ENCODE measurements at places on chromosomes 11 and 22.

- DNase-seq, result no peak
Measured at GRCh38 chr11:12330485-12331231, 46.7 kb upstream of the PARVA start.

DNA sequence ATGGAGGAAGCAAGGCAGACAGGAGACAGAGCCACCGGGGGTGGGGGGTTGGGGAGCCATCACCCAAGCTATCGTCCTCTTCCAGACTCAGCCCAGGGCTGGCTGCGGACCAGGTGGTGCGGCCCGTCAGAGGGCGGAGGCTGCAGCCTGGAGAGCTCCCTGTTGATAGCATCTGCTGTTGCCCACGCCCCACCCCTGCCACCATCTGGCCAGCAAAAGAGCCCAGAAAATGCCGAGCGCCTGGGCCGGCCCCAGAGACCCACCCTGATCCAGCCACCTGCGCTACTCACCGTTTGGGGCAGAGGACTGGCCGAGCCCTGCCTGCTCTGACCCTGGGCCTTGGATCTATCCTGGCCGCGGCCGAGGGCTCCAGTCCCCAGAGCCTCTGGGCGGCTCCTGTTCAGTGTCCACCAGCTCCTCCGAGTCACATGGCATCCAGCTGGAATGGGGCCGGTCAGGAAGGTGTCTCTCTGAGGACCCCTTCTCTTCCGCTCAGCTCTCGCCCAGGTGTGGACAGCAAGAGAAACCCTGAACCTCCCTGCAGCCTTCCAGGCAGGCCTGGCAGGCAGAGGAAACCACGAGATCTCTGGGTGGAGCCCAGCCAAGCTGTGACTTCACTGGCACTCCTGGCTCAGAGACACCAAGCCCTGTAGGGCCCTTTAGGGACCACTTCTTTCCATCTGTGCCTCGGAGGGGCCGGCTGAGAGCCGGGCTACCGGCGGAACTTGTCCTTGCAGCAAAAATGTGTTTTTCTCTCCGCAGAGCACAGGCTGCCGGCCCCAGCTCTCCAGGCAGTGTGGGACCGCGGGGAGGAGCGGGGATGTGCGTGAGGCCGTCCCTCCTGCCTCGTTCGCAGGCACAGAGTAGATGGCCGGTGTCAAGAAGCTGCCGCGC is at the start of gene MRGPRE:
TSS of gene MRGPRE (minus strand) at position 567 of the 894 bp plus-strand sequence. CDS start 3,618 bp downstream, outside the sequence.
- no peak for DNase-seq

DNA sequence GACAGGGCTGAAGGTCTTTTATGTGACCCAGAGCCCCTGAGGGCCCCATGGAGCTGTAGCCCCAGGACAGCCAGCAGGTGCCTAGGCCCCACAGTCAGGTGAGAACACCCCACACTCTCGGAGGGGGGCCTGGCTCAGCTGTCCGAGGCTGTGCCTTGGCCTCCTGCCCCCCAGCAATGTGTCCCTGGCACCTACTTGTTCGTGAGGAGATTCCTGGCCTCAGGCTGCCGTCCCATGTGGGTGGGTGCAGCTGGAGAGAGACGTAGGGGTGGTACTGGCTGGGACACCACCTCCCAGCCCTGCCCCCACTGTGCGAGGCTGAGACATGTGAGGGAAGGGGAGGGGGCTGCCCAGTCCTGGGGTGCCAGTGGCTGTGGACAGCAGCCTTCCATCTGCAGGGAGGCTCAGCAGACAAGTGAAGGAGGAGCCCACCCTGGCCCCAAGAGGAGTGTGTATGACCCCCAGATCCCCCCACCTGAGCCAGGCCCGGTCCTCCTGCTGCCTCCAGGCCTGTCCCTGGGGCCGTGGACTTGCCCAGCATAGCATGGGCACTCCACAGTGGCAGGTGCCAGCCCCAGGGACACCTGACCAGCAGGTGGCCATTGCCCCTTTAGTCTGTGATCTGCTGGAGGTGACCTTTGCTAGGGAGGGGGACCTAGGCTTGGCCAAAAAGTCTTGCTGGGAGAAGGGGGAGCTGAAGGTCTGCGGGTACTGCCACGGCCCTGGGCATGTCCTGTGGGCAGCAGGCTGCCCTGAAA is 17.0 kb downstream of the IL17REL start:
- no peak for DNase-seq

DNA sequence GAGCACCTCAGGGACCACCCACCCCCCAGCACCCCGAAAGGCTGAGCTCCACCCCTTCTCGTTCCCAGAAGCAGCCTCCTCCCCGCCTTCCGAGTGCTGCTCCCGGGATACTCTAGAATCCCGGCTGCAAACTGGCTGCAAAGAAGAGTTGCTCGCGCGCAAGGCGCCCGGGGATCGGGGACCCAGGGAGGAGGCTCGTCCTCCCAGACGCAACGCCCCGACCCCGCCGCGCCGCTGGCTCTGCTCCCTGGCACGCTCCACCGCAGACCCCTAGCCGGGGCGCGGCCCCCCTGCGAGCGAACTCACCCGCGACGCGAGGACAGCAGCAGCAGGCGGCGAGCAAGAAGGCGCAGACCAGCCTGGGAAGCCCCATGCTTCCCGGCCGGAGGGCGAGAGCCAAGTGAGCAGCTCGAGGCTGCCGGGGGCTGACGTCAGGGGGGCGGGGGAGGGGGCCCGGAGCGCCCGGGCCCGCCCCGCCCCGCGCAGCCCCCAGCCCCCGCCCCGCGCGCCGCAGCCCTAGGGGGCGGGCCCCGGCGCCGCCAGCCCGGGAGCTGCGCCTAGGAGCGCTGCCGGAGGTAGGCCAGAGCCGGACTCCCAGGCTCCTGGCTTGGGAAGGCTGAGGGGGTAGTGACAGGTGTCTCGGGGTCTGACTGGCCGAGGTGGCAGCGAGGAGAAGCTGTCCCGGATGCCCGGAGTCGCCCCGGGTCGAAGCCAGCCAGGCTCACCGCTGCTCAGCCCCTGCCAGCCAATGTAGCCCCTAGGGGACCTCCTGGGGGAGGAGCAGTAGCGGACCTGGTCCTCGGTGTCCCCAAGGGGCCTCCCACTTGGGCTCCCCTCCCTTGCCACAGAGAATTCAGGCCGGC is at the start of gene MCAM:
TSS of gene MCAM (minus strand) at position 402 of the 863 bp plus-strand sequence. CDS start at position 373, 29 bp downstream.
- DNase-seq, result no peak

GRCh38 chr11:78070621-78071020 is 7.0 kb downstream of the THRSP start:
- DNase-seq, result no peak

DNA sequence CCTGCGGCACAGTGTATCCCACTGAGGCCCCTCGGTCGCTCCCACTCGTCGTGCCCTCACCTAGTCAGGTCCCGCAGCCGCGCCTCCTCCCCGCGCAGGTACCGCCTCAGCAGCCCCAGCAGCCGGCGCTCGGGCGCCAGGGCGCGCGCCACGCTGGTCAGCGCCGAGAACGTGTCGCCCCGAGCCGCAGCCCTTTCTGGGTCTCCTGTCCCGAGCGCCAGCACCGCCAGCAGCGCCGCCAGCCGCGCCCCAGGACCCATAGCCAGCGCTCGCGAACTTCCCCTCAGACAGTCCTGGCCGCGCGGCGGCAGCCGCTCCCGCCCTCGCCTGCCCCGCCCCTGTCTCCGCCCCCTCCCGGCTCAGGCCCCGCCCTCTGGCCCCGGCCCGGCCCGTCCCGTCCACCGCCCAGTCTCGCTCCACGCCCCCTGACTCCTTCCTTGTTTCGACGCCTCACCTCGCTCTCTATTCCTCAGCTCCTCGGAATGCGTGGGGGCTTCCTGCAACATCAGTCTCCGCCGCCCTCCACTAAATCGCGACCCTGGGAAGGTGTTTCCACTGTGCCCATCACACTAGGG is at the start of gene P4HA3:
TSS of gene P4HA3 (minus strand) at position 289 of the 575 bp plus-strand sequence. CDS start at position 260, 29 bp downstream.
- peak; percentile 27 for DNase-seq

DNA sequence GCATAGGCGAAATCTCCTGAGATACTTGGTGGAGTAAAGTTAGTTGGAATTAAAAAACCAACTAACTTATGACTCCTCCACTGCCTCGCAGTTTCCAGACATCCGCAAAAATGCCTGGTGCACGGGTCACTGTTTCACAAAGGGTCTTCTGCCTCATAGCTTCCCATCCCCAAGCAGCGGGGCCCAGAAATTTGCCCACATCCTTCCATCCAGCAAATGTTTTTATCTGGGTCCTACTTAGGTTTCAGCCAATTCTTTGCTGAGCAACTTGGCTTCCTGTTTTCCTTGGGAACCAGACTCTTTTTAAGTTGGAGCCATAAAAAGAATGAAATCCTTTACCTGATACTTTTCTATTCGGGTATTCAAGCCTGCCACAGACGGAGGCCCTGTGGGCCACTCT is 36.2 kb downstream of the FZD4 start:
- DNase-seq, result no peak

GRCh38 chr11:101881586-101881985 is 33.2 kb upstream of the CEP126 start:
- no peak for DNase-seq

DNA sequence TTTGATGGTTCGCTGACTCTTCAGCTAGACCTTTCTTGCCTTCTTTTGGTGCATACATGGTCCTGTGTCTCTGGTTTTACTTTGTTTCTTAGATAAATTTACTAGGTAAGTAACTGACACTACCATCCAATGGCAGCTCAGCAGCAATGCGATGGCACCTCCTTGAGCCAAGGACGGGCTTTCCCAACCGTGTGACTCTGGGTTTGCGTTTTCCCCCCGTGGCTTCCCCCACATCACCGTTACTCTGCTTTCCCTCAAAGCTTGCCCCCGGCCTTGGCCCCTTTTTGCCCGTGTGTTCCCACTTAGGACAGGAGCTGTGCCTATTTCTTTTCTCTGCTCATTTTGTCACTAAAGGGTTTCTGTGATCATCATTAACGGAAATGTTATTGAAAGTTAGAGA is 41.5 kb downstream of the TBC1D22A start:
- no peak for DNase-seq

DNA sequence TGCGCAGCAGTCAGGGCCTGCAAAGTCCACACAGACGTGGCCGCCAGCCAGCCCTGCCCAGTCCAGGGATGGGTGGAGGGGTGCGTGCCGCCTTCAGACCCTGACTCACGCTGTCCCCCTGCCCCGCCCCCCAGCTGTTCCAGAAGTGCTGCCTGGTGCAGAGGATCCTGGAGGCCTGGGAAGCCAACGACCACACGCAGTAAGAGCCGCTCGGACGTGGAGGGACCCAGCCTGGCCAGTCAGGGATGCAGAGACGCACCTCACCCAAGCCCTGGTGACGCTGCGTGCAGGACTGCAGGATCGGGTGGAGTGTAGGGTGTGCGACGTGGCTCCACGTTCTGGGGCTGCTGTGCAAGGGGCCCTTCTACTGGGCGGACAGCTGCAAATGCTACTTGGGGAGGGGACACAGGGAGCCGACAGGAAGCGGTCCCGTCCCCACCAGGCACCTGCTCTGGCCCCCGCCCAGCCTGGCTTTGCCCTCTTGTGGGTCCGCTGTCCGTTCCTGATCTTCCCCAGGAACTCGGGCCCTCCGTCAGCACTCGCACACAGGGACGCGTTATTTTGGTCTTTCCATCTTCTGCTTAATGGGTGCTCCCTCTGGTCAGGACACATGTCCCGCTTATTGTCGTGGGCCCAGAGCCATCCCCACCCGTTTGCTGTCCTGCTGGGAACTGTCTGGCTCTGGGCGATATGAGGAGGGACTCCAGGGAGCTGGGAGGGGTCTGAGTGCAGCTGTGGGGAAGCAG is 42.5 kb downstream of the SBF1 start:
- DNase-seq, result no peak

GRCh38 chr11:44018127-44018521 is 29.7 kb upstream of the ACCSL start:
- no peak for DNase-seq

GRCh38 chr11:44342616-44343015 is 32.7 kb upstream of the ALX4 start:
- DNase-seq, result no peak

DNA sequence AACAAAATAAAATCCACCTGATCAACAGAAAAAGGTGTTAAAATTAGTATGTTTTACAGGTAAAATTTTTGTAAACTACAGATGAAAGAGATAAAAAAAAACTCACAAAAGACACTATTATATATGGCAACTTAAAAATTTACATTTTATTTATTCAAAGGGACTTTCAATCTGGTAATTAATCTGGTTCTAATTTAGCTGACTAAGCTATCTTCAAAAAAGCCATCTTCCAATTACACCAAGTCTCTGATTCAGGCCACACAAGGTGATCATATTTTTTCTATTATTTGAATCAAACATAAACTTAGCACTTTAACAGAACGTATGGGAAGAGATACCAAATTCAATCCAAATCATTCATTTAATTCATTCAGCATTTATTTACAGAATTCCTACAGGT is 7.6 kb downstream of the MRE11 start:
- no peak for DNase-seq

- DNase-seq, result no peak
Measured at GRCh38 chr11:31651822-31652221, 142.3 kb downstream of the ELP4 start.

DNA sequence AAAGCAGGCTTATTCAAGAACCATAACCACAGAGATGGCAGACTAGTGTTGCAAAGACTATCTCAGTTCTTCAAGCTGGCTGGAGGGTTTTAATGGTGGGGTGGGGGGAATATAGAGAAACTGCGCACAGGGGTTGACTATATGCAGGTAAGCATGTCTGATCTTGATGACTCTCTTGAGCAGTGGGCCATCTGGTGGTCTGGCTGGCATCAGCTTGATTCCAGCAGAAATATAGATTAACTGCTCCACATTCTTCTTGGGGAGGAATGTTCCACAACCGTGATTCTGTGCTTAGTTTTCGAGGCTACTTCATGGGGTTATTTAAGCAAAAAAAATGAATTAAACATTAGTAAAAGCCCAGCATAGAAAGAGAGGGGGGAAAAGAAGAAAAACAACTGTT is 158.8 kb upstream of the PGR start:
- DNase-seq, result no peak

DNA sequence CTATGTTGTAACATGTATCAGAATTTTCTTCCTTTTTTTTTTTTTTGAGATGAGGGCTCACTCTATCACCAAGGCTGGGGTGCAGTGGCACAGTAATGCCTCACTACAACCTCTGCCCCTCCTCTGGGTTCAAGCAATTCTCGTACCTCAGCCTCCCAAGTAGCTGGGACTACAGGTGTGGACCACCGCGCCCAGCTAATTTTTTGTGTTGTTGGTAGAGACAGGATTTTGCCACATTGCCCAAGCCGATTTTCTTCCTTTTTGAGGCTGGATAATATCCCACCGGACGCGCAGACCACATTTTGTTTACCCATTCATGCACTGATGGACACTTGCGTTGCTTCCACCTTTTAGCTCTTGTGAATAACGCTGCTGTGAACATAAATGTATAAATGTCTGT is 97.0 kb downstream of the BRD1 start:
- DNase-seq, result no peak

DNA sequence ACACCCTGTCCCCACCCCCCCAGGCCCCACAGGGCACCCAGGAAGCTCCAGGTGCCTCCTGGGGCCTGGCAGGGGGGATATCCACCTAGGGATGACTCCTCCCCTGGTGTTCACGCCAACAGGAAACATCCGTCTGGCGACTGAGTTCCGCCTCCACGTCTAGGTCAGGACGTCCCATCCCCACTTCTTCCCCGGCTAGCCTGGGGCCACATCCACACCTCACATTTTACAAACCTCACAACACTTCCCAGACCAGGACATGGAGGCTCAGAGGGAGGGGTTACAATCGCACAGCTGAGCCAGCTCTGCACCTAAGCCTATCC is 21.0 kb downstream of the MAFF start:
- DNase-seq, result no peak

Measured in CD4-positive, alpha-beta T cell treated with Interleukin-2 at 100 ng/mL for 4 hours (primary cell).